HFFc6 (cell line): ENCODE measurements at places on chromosomes 7 and 10. TPM values are rescaled to one million over a fixed set of nuclear protein-coding genes. Genes with fewer than 3 reads are reported as not detected.

CDH23 gene
- total RNA-seq, result 0.02 to 0.04 TPM in 2 of 3 replicates, not detected in the other

ZSCAN21 gene
- total RNA-seq, result 8.2 to 8.8 TPM (median 8.7 TPM) in 3 replicates

GRCh38 chr10:119177708-119178371, 772 bp downstream of the PRDX3 start:
- H3K4me3 ChIP-seq, result peak overlapping the region; percentile 96
- DNase-seq, result no peak
- H3K4me1 ChIP-seq, result peaks cover 26% of the 10 kb centered on the region
- H3K36me3 ChIP-seq, result peaks cover 12% of the 10 kb centered on the region; the same call in 1 of the 2 replicates
- peak overlapping the region; percentile 94 for H3K27ac ChIP-seq
- H3K27me3 ChIP-seq, result no peaks in the 10 kb centered on the region; the same call in 1 of the 2 replicates

ACSL5 gene
- total RNA-seq, result 0.51 to 5.5 TPM (median 0.88 TPM) in 3 replicates

FBXW4 gene
- 23.9 to 28.9 TPM (median 27.6 TPM) in 3 replicates for total RNA-seq
